ENCODE measurements at places on chromosomes 11 and 22.

DNA sequence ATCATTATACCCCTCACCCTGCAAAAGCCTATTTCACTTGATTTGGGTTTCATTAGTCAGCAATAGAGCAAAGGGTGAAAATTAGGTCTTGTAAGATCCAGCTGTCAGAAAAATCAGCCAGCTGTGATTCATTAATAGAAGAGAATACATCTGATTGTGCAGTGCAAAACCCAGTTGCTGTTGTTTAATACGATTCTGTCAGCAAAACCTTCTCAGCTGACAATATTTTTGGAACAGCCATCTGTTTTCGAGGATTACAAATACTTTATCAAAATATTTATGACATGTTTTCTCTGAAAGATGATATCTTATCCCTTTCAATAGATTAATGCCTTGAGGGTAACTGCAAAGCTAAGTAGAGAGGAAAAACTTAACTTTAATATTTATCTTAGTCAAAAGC lies 1354.0 kb upstream of the RAG2 start:
- DNase-seq = no peak

DNA sequence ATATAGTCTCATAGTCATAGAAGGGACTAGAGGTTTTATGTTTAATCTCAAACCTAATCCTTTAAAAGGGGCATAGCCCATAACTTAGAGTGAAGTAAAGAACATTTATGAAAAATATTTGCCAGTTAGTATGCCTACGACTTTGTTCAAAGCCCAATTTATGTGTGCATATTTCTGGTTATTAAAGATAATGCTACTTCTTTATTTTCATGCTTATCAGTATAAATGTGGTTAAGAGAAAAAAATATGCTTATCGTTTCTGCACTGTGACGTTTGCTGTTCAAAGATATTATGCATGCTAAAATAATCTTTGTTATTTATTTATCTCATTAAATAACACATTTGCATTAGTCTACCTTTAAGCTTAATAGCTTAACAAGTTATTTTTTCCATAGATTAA lies 343.9 kb downstream of the DYNC2H1 start:
- no peak for DNase-seq

- DNase-seq = no peak
These were observed 566.7 kb downstream of the BRD1 start for GRCh38 chr22:49260681-49261580.

GRCh38 chr11:118851970-118852369 lies 31.7 kb upstream of the CXCR5 start:
- no peak for DNase-seq

DNA sequence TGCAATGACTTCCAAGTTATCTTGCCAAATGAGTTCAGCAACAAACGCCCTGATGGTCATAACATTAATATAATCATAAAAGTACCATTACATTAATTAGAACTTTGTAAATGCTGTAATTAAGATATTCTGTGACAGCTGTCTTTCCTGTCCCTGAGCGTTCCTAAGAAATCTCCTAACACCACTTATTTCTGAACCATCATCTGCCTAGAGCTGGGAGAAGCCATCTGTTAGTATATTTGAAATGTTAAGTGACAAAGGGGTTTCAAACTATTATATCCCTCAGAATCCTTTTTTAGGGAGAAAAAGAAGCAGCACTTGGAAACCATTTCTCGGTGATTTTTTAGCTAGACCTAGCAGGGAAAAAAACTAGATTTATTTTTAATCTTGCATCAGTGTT lies 657.5 kb downstream of the FAM181B start:
- DNase-seq = no peak

DNA sequence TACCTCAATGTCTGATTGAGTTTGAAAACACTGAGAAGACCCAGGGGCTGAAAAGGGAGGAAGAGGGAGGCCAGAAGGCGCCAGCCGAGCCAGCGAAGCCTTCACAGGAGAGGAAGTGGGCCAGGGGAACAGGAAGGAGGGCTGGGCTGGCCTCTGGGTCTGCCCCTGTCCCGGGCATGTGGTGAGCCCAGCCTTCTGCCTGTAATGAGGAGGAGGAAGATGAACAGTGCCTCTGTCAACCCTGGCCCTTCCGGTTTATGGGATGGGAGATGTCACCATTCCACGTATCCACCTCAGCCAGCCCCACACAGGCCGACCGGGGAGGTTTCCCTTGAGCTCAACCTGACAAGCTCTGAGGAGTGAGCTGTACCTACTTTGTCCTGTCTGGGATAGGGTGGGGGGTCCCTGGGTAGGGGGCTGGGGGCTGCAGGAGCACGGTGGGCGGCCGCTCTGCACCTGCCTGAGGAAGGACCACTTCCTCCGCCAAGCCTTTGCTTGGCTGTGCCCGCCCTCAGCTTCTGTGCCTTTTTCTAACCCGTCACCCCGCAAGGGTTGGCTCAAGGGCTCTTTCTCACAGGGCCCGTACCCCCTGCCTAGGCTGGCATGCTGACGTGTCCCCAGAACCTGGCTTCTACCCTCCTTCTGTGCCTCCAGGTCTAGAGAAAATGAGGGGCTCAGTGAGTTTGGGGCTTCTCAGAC lies 2.0 kb downstream of the PARVG start:
- DNase-seq = peak; percentile 22

GRCh38 chr22:49638788-49639187 lies 188.9 kb downstream of the BRD1 start:
- DNase-seq = no peak

DNA sequence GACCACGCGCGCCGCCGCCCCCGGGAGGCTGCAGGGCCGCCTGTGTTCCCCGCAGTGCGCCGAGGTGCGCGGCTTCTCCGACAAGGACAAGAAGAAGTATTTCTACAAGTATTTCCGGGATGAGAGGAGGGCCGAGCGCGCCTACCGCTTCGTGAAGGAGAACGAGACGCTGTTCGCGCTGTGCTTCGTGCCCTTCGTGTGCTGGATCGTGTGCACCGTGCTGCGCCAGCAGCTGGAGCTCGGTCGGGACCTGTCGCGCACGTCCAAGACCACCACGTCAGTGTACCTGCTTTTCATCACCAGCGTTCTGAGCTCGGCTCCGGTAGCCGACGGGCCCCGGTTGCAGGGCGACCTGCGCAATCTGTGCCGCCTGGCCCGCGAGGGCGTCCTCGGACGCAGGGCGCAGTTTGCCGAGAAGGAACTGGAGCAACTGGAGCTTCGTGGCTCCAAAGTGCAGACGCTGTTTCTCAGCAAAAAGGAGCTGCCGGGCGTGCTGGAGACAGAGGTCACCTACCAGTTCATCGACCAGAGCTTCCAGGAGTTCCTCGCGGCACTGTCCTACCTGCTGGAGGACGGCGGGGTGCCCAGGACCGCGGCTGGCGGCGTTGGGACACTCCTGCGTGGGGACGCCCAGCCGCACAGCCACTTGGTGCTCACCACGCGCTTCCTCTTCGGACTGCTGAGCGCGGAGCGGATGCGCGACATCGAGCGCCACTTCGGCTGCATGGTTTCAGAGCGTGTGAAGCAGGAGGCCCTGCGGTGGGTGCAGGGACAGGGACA lies 2.7 kb downstream of the NLRP6 start:
- no peak for DNase-seq

GRCh38 chr11:2671748-2672147 lies 28.0 kb downstream of the KCNQ1OT1 start:
- no peak for DNase-seq

- no peak for DNase-seq
These were observed 112.1 kb upstream of the FGF3 start for GRCh38 chr11:69931060-69931910.

DNA sequence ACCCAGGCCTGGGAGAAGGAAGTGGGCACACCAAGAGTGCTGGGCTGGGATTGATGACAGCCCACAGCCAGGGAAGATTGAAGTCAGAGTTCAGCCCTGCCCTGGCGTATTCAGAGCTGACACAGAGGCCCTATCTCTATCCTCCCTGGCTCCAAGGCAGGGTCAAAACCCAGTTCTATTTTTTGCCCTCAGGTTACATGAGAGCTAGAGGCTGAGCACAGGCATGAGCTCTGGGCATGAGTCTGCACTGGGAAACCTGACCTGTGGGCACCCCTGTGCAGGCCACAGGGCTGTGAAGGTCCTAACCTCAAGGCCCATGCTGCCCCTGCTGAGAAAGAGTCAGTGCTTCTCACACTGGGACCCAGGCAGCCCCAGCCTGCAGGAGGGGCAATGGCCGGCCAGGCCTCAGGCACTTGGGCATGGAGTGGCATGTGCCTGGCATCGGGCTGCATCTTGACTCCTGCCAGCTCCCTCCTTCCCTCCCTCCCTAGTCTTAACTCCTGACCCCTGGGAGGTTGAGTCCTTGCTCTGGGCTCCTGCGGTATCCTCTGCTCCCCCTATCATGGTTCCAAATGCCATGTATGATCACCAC lies 5.4 kb downstream of the SLC35E4 start:
- DNase-seq = no peak

- DNase-seq = peak; percentile 43
These were observed 16.5 kb downstream of the ZBTB16 start for GRCh38 chr11:114075891-114076441.

DNA sequence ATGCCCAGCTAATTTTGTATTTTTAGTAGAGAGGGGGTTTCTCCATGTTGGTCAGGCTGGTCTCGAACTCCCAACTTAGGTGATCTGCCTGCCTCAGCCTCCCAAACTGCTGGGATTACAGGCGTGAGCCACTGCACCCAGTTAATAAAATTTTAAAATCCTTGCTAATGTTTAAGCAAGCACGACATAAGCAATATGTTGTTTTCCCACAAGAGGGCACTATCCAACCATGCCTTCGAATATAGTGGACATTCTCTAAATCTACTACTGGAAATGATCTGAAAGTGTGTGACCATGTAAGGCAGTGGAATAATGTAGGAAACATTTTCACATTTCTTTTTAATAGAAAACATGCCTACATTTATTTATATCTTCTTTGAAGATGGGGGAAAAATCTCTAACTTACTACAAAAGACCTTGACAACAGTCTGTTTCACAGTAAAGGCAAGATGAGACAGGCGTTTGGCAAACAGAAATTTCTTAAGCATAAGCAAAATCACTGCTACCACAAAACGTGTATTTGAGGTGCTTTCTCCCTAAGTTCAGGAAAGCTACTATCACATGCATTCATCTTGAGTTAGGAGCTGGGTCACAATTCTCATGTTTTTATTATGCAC lies 38.2 kb downstream of the PITPNB start:
- no peak for DNase-seq

- DNase-seq = no peak
These were observed 30.4 kb downstream of the SEZ6L start for GRCh38 chr22:26199665-26200064.

- DNase-seq = no peak
These were observed 268.2 kb upstream of the C11orf87 start for GRCh38 chr11:109153836-109154235.

- DNase-seq = no peak
These were observed 13.0 kb downstream of the TBC1D10A start for GRCh38 chr22:30313527-30314363.

- DNase-seq = no peak
These were observed 119.4 kb downstream of the HIPK3 start for GRCh38 chr11:33376331-33377310.

DNA sequence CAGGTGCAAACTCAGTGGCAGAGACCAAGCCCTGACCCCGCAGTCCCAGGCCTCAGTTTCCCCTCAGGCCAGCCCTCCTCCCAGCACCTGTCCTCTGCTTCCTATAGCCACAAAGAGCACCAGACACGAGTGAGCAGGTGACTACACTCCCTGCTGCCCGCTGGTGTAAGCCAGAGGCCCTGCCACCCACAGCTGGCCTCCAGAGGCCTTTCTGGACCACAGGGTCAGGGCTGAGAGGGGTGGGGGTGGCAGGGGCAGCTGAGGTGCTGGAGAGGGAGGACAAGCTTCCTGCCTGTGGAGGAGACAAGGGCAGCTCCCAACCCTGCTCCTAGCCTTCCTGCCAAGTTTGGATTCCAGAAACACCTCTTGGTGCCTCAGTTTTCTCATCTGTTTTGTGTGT lies 31.3 kb upstream of the WNT7B start:
- DNase-seq = no peak

DNA sequence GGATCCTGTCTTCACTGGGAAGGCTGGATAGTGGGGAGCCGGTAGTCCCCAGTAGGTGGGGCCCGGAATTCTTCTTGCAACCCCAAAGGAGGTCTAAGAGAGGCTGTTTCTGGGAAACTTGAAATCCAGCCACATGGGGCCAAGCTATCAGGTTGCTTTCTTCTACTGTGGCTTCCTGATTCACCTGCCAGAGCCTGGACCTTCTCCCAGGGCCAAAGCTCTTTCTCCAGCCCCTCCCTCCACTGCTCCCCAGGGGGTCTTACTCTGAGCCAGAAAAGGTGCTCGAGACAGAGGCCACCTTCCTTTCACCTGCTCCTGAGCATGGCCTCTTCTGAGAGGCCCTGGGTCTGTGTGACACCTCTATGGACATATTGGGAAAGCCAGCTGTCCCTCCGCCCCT lies 9.1 kb downstream of the TST start:
- no peak for DNase-seq

Measured in activated gamma-delta T cell treated with anti-CD3 and anti-CD28 coated beads, Interleukin-2, amount 50 U/mL, for 16 hours (primary cell).